ENCODE measurements at places on chromosomes 3 and 15.

GRCh38 chr3:53274938-53275605, 19.2 kb upstream of the TKT start:
- DNase-seq = no peak

- DNase-seq = no peak
Observed at GRCh38 chr15:48851956-48852355, 26.0 kb upstream of the EID1 start.

GRCh38 chr3:129673012-129673411, 66.5 kb upstream of the PLXND1 start:
- DNase-seq = no peak

- DNase-seq = no peak
Observed at GRCh38 chr15:85963262-85963760, 116.4 kb upstream of the AGBL1 start.

DNA sequence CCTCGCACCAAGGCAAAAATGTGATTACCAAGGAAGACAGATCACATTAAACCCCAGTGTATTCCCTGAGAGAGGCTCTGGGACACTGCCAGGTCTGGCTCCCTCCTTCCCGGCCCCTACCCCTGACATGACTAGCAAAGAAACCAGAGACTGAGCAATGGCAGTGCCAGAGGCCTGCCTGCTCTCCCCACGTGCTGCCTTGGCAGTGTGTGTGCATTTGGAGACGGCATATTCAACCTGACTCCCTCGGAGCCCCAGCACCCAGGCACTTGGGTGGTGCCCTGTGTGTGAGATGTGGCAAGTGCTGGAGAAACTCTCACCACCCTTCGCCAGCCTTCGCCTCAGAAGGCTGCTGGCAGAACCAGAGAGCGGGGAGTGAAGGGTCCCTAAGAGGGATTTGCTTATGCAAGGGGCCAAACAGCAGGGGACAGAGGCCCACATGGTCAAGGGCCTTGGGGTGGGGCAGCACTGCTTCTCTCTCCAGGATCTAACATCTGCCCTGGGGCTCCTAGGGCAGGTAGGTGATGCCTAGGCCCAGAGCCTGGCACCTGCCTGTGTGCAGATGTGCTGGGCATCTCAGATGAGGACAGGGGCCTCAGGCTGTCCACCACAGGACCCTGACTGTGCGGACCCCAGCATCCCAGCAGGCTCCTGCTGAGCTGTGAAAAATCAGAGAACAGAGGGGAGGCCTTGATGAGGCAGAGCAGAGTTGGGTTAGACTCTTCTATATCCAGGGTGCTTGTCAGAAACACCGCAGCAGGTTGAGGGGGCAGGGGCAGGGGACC, 23.6 kb upstream of the PLXNA1 start:
- no peak for DNase-seq

- DNase-seq = no peak
Observed at GRCh38 chr3:139441656-139442055, 34.7 kb downstream of the RBP2 start.

DNA sequence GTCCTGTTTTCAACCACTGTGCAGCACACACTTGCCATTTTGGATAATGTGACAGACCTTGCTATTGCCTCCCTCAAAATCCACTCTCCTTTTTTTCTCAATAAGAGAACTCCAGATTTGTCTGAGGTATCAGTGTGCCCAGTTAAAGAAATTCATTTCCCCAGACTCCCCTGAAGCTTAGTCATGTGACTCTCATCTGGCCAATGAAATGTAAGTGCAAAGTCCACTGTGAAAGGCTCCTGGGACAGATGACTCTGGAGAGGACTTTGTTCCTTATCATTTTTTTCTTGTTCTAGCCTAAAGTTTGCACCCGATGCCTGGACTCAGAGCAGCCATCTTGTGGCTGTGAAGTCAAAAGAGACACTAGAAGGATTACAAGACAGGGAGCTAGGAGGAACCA, 268.6 kb upstream of the LRTM1 start:
- DNase-seq = no peak
